ENCODE measurements at places on chromosomes 11 and 22.
A peak's percentile ranks its signal among the peaks of the same experiment; 100 is the strongest.

GRCh38 chr11:34313099-34313517 lies 44.7 kb downstream of the ABTB2 start:
- no peak for DNase-seq

GRCh38 chr11:121451178-121451985 lies 732 bp upstream of the SORL1 start:
- no peak for DNase-seq

GRCh38 chr11:45741032-45741431 lies 63.9 kb upstream of the SLC35C1 start:
- DNase-seq, result no peak

DNA sequence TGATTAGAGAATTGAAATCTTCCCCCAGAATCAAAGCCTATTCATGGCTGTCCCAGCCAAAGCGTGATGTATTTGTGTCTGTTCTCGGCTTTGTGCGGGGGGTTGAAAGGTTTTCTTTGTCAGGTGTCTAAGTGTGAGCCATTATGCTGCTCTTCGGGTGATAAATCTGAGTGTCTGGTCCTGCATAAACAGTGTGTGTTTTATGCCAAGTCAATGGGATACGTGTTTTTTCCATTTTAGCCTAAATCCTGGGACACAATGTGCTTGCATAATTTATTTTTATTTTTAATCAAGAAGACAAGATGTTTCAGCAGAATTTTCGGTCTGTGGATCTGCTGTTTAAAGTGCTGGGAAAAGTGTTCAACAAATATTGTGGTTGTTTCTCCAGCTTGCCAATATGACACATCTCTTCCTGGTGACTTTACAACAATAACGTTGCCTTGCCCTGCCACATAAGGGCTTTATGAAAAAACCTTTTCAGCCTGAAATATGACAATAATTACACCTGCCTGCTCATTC lies 267.8 kb downstream of the TBC1D22A start:
- no peak for DNase-seq

DNA sequence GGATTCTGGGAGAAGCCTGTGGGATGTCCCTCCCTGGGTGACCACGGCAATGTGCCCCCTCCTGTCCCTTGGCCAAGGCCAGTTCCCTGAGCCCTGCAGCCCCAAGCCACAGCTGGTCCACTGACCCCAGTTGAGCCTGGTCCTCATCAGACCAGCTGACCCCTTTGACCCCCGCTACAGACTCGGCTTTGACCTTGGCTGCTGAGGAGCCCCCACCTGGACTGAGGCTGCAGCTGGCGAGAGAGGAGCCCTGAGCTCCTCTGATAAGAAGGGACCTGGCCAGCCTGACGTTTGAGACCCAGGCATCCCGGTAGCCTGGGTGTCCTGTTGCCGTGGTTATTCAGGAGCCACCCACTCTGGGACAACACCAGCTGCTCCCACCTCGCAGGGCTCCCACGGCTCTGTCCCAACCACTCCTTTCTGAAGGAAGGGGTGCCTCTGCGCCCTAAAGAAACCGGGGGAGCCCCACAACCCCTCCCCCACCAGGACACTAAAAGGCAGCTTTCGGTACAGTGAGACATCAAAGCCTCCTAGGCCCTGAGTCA lies 3.0 kb downstream of the ASCL2 start:
- no peak for DNase-seq

- peak; percentile 56 for DNase-seq
These were observed 31.8 kb downstream of the FEZ1 start for GRCh38 chr11:125464270-125464662.

DNA sequence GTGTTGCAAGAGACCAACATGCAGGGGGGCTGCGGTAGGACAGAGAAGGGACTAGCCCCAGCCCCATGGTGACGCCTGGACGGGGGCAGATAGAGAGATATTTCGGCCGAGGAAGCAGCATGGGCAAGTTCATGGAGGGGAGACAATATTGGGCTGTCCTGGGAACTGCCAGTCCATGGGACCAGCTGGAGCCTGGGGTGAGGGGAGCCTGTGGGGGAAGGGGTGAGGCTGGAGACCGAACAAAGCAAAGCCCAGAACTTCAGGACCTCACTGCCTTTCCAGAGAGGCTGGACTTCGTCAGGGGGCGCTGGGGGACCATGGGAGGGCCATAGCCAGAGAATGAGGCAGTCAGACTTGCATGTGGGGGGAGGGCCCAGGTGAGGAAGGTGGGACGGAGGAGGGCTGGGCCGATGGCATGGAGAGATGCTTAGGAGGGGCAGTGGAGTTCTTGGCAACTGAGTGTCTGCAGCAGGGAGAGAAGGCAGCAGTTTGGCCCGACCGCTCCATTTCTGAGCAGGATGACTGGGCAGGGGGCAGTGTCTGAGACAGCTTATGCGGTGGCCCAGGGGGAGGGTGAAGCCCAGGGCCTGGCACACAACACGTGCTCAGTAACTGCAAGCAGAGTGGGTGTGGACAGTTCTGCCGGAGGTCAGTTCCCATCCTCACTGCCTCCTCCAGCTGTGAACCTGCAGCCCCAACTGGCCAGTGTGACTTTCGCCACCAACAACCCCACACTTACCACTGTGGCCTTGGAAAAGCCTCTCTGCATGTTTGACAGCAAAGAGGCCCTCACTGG lies 712 bp downstream of the UPK3A start:
- no peak for DNase-seq

DNA sequence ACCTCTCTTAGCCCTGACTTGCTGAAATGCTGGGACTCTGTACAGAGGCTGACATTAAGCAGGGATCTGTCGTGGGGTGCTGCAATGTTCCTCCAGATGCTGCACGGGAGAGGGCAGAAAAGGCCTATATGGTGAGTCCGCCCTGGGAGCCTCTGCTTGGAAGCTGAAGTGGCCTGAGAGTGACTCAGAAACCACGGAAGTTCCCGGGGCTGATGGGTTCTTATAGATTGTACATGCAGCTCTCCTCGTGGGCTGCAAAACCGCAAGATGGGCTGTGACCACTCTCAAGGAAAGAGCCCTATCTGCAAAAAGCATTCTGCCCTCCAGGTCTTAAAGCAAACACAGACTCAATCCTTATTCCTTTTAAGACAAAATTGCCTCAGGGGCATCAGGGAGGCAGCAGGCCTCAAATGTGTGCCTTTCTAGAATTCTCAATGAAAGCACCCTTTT lies 5.8 kb upstream of the SLC43A3 start:
- DNase-seq, result no peak

- no peak for DNase-seq
These were observed 2.3 kb downstream of the IRF7 start for GRCh38 chr11:613369-613968.

DNA sequence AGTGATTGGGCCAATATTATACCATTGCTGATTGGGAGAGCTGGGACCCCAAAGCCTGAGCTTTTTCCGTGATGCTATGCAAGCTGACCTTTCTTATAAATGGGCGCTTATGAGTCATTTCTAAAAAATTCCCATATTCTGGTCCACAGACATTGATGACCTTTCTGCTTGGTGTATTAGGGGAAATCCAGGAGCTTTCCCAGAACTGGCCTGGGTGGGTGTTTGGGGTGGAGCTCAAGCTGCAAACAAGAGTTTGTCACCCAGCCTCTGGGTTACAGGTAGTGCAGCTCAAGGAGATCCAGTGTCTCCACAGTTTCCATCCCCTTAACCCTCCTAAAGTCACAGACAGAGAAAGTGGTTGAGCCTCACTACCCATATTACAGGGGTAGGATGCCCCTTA lies 67.7 kb downstream of the CCDC81 start:
- no peak for DNase-seq

DNA sequence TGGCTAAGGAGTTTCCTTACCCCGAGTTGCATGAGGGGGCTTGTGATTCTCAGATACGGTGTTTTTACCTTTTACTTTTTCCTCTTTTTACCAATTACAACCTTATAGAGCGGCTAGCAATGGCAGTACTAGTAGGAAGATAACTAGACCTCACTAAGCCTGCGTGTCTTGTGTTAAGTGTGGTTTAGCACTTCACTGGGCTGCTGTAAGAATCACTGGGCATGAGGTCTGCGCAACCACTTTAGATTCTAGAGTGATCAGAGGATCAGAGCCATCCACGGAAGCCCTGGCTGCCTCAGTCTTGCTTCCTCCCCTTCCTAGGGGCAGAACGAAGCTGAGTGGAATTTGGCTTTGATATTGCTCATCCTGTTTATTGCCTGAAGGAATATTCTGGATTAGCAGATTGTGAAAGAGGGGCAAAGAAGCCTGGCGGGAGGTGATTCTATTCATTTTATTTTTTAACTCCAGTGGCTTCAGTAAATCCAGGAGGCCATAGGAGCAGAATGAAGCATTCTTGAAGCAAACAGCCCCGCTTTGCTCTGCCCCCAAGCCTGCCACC lies 88.5 kb downstream of the GRAMD1B start:
- no peak for DNase-seq

- no peak for DNase-seq
These were observed 8.2 kb downstream of the SPINDOC start for GRCh38 chr11:63821411-63821810.

GRCh38 chr11:110919241-110919922 lies 207.1 kb upstream of the ARHGAP20 start:
- no peak for DNase-seq

GRCh38 chr11:35105319-35106079 lies 33.5 kb upstream of the CD44 start:
- DNase-seq, result no peak

- DNase-seq, result no peak
These were observed 44.5 kb downstream of the NECTIN1 start for GRCh38 chr11:119684361-119685110.

- no peak for DNase-seq
These were observed 26.6 kb downstream of the RAB30 start for GRCh38 chr11:83044958-83045712.

DNA sequence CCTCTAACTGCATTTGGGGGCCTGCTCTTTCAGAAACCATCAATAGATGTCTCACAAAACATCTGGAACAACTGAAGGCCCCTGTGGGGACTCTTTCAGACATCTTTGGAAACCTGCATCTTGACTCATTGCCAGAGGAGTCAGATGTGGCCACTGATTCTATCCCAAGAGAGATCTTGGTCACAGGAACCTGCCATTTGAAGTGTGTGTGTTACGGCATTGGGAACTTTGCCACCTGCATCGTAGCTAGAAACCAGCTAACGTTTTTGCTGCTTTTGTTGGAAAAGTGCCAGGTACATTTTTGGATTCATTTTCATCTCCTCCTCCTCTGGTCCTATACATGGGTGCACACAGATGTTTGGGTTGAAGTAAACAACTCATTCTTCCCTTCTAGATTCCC lies 4.3 kb downstream of the SRRD start:
- no peak for DNase-seq

GRCh38 chr22:44341431-44342346 lies 28.9 kb upstream of the SHISAL1 start:
- DNase-seq, result no peak

GRCh38 chr11:8829556-8829955 lies 81.4 kb upstream of the AKIP1 start:
- peak; percentile 6 for DNase-seq

DNA sequence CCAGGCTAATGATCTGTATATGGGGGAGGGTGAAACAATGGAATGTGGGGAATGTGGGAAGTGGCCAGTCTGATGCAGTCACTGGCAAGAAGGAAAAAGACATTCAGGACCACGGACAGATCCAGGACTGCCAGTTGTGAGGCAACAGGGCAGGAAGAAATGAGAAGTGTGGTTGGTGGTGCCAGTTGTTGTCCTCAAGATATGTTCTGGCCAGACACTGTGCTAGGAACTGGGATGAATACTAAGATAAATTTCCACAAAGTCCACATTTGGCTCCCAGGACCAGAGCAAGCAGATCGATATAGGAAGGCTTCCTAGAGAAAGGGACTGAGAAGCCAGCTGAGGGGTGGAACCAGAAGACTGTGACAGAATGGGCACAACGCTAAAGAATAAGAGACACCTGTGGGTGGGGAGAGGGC lies 6.8 kb upstream of the TPBGL start:
- no peak for DNase-seq

- no peak for DNase-seq
These were observed 654 bp upstream of the SYT8 start for GRCh38 chr11:1834062-1834610.

- DNase-seq, result peak; percentile 59
These were observed 873.8 kb downstream of the BRD1 start for GRCh38 chr22:48953830-48954229.

DNA sequence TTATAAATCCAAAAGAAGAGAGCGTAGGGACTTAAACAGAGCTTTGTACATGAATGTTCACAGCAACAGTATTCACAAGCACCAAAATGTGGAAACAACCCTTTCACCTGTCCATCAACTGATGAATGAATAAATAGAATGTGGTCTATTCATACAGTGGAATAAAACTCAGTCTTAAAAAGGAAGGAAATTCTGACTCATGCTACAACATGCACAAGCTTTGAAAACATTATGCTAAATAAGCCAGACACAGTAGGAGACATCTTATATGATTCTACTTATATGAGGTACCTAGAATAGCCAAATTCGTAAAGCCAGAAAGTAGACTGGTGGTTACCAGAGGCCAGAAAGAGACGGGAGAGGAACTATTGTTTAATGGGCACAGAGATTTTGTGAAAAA lies 74.3 kb downstream of the SHANK2 start:
- no peak for DNase-seq

DNA sequence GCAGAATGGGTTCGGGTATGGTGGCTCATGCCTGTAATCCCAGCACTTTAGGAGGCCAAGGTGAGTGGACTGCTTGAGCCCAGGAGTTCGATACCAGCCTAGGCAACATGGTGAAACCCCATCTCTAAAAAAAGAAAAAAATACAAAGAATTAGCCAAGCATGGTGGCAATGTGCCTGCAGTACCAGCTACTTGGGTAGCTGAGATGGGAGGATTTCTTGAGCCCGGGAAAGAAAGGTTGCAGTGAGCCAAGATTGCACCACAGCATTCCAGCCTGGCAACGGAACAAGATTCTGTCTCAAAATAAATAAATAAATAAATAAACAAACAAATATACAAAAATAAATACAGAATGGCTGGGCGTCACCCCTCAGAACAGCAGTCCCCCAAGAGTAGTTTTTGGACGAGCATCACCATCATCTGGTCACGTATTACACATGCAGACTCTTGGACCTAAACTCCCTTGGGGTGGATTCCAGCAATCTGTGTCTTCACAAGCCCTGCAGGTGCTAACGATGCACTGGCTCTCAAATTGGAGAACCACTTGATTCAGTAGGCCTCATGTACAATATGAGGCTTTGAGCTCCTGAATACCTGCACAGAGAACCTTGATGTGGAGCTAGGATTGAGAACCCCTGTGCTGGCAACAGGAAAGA lies 33.5 kb downstream of the CLMP start:
- DNase-seq, result no peak

GRCh38 chr11:121611242-121611641 lies 158.5 kb upstream of the SORL1-AS1 start:
- no peak for DNase-seq

DNA sequence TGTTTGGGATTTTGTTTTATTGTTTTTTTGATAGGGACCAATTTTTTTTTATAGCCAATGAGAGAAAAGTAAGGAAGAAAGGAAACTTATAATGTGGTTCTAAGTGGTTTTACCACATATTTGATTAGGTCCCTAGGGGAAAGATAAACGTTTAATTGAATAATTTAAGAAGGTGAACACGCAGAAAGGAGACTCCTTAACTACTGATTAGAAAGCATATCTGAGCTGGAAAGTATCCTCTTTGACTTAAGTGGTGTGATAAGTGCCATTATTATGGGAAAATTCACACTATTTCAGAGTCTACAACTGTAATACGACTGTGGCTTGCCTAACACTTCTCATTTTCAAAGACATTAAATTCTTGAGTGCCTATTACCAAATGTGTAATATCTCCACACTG lies 106.5 kb upstream of the GRAMD1B start:
- DNase-seq, result no peak

GRCh38 chr11:75777461-75778110 lies 9.0 kb downstream of the DGAT2 start:
- no peak for DNase-seq
